ENCODE measurements at places on chromosomes 1 and 21. TPM values are rescaled to one million over a fixed set of nuclear protein-coding genes. Genes with fewer than 3 reads are reported as not detected.

- no peaks in the 10 kb centered on the region for H3K4me1 ChIP-seq
- no peak overlapping the region for H3K27ac ChIP-seq
- H3K4me3 ChIP-seq: no peak overlapping the region
- DNase-seq: peak; percentile 52
- H3K27me3 ChIP-seq: peaks cover 4% of the 10 kb centered on the region
Observed at GRCh38 chr1:11858968-11859871, 475 bp upstream of the NPPB start.

DNA sequence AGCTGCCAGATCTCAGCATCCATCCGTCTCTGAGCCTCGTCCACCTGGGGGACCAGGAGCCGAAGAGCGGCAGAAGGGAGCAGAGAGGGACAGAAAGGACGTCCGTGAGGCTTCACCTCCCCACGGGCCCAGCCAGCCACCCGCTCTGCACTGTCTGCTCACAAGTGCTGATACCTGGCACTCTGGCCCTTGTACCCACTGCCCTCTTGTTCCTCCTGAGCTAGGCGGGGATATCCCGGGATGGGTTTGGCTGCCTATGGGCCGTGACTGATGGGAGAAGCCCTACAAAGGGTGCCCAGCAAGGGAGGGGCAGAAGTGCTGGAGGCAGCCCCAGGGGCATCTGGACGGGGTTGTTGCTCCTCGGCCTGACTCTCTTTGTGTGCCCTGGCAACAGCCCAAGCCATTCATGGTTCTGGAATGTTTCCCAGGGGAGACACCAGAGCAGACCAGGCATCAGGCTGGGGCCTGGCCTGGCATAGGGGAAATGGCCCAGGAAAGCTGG, 57.6 kb downstream of the LDLRAD2 start:
- H3K27ac ChIP-seq: no peak overlapping the region
- no peaks in the 10 kb centered on the region for H3K27me3 ChIP-seq
- H3K4me3 ChIP-seq: no peak overlapping the region
- peaks cover 12% of the 10 kb centered on the region for H3K36me3 ChIP-seq
- DNase-seq: no peak

DNA sequence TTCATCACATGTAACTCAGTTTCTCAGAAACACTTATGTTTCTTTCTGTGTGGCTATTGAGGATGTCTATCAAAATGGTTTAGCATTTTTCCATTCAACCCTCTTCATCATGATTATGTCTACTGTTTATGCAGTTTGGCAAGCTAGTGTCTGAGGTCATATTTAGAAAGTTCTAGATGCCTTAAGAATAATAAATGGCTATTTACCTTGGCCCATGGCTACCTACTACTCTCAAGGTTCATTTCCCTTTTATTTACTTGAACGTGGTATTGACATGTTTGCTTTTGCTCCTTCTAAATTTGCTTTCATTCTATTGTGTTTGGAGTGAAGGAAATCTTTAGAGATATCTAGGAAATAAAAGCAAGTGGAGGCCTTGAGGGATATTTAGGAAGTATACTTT, 193.7 kb upstream of the OLFM3 start:
- H3K4me1 ChIP-seq: no peaks in the 10 kb centered on the region
- H3K27me3 ChIP-seq: no peaks in the 10 kb centered on the region
- DNase-seq: no peak
- H3K36me3 ChIP-seq: no peaks in the 10 kb centered on the region
- no peak overlapping the region for H3K27ac ChIP-seq

GRCh38 chr1:5448486-5448885, 543.7 kb downstream of the NPHP4 start:
- no peak for DNase-seq
- H3K27ac ChIP-seq: no peak overlapping the region
- no peaks in the 10 kb centered on the region for H3K27me3 ChIP-seq

- no peaks in the 10 kb centered on the region for H3K4me1 ChIP-seq
- no peak for DNase-seq
- no peak overlapping the region for H3K4me3 ChIP-seq
Observed at GRCh38 chr1:235998812-235999211, 66.1 kb downstream of the NID1 start.

The GPA33 gene
- total RNA-seq: 0.28 TPM

DNA sequence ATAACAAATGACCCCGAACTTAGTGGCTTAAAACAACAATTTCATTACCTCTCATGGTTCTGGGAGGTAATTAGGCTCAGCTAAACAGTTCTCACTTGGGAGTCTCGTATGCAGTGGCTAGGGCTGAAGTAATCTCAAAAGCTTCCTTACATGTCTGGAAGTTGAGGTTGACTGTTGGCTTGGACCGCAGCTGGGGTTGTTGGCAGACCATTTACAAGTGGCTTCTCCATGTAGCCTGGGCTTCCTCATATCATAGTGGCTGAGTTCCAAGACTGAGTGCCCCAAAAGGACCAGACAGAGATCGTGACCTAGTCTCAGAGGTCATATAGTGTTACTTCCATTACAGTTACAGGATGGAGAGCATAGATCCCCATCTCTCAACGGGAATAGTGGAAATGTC, 2.4 kb upstream of the POGZ start:
- no peaks in the 10 kb centered on the region for H3K27me3 ChIP-seq
- H3K4me3 ChIP-seq: no peak overlapping the region
- H3K4me1 ChIP-seq: peaks cover 8% of the 10 kb centered on the region
- DNase-seq: no peak

The KRTAP7-1 gene
- not detected for total RNA-seq

The CACHD1 gene
- 8.2 TPM for total RNA-seq

DNA sequence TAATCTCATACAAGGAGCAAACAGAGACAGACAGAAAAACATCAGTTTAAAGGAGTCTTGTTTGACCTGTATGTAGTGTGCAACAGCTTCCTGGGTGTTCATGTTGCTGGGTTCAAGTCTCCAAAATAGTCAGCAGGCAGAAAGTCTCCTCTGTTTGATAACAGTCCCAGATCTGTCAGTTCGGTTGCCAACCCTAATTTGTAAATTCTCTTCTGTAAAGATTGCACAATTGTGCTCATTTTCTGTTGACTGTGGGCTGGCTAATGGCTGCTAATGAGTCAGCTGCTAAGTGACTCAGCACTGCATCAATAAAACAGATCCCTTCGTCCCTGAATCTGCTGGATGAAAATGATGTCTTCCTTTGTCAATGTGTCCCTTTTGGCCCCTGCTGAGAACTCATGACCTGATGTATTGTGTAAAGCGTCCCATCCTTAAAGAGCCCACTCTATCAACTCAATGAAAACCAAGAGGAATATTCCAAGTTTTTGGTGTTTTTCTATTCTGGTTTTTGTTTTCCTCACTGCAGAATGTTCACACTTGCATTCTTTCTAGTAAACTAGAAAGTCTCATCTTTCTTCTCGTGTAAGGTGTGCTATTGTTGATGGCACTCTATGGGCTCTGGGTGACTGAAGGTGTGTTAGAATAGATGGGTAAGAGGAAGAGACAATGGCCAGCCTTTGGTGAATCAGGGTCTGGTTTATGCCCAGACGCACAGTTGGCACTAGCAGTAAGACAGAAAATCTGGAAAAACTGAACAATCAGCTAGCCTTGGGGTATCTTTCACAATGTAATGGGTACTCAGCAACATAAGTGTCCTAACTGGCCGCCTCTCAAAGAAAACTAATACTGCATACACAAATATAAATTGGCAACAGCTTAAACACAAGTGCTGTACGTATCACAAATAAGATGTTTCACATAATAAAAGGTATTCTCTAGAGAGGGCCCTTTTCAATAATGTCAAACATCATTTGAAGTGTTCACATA, 75.1 kb upstream of the SIPA1L2 start:
- no peaks in the 10 kb centered on the region for H3K27me3 ChIP-seq
- no peaks in the 10 kb centered on the region for H3K4me1 ChIP-seq
- H3K36me3 ChIP-seq: no peaks in the 10 kb centered on the region
- H3K4me3 ChIP-seq: no peak overlapping the region
- DNase-seq: no peak

DNA sequence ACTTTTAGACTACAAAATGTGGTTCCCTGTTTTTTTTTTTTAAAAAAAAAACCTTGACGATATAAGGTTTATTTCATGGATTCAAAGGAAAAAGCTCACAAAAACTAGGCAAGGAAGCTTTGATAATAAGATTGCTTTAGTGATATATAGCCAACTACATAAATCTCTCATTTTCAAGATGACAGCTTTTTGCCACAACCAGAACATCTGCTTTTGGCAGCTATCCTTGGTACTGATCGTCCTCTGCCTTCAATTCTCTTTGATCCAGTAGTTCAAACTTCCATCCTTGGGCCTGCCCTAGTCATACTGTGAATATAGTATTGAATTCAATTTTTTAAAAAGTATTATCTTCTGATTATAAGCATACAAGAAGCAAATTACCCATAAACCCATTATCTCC, 72.9 kb upstream of the CD53 start:
- H3K27ac ChIP-seq: no peak overlapping the region

DNA sequence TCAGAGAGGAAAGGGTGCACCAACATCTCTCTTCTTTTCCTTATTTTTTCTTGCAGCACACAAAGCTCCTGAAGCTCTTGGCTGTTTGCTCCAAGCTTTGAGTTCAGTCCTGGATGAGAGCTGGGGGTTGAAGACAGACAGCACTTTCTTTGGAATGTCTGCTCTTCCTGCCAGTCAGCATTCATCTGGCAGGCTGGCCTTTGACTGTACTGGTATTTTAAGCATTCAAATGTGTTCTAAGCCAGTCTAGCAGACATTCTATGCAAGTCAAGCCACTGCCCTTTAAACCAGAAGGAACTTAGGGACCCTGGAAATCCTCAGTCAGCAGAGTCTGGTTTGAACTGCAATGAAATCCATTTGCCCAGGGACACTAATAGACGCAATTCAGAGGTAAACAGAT, 45.0 kb downstream of the XCL1 start:
- H3K4me3 ChIP-seq: no peak overlapping the region
- no peaks in the 10 kb centered on the region for H3K36me3 ChIP-seq
- no peak for DNase-seq
- no peaks in the 10 kb centered on the region for H3K27me3 ChIP-seq
- peak overlapping the region; percentile 44 for H3K27ac ChIP-seq

DNA sequence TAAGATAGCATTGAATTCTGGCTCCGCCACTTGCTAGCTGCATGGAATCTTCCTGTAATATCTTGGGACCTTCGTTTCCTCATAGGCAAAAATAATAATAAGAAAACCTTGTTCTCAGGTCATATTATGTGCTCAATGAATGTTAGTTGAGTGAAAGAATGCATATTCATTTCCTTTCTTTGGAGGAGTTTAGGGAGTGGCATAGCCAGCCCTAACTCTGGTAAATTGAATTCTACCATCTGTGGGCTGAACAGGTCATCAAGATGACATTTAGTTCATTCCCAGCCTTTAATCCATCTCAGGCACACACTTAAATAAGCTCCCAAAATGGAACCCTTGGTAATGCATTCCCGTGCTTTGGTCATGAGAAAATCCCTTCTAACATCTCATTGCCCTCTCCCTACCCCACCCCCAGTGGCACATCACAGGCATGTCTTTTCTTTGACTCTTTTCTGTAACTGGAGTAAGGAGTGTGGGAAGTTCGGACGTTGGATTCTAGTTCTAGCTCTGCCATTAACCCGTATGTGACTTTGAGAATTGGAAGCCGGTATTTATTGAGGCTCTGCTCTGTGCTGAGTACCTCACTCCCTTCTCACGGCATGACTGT, 13.2 kb upstream of the MYOG start:
- no peaks in the 10 kb centered on the region for H3K4me1 ChIP-seq
- no peak overlapping the region for H3K4me3 ChIP-seq
- H3K36me3 ChIP-seq: no peaks in the 10 kb centered on the region
- H3K27me3 ChIP-seq: no peaks in the 10 kb centered on the region
- peak overlapping the region; percentile 23 for H3K27ac ChIP-seq

The BCL2L15 gene
- total RNA-seq: 34.3 TPM

- H3K4me1 ChIP-seq: no peaks in the 10 kb centered on the region
- peak overlapping the region; percentile 2 for H3K27ac ChIP-seq
- DNase-seq: no peak
- no peaks in the 10 kb centered on the region for H3K27me3 ChIP-seq
- no peaks in the 10 kb centered on the region for H3K36me3 ChIP-seq
Observed at GRCh38 chr1:214448536-214448935, 102.9 kb downstream of the PTPN14 start.

DNA sequence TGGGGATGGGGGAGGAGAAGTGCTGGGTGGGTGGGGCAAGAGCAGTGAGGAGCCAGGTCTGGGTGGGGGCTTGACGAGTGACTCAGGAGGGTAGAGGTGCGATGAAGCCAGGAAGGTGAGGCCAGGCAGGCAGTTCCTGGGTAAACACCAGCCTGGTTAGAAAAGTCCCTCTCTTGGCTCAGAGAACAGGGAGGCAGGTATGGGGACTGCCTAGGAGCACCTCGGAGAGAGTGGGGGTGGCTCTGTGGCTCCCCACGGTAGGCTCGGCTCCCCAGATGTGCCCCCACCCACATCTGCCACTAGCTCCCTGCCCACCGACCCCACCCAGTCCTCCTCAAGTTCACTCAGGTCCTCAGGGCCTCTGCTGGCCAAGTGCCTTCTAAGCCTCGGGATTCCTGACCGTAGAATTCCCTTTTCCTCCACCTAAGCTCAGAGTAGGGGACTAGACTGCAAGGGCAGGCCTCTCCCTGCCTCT, 1.2 kb downstream of the HSPG2 start:
- H3K27ac ChIP-seq: peak overlapping the region; percentile 84
- DNase-seq: no peak
- H3K27me3 ChIP-seq: no peaks in the 10 kb centered on the region
- H3K4me1 ChIP-seq: peaks cover 23% of the 10 kb centered on the region

DNA sequence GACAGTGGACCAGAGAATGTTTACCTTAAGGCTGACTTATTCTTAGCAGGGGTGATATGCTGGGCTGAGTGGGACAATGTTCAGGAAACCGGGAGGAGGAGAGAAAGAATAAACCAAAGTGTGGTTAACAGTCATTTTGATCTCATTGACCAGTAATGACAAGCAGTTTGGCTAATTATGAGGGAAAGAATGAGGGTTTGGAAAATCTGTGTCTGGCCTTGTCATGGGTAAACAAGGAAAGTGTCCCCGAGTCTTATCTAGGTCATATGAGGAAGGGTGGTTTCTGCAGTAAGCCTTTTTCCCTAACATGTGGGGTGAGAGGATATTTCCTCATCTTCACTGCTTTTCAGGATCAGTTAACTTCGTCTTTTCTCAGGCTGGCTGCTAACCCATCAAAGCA, 155.0 kb downstream of the TPR start:
- H3K27me3 ChIP-seq: no peaks in the 10 kb centered on the region
- no peak overlapping the region for H3K4me3 ChIP-seq
- H3K27ac ChIP-seq: no peak overlapping the region
- H3K36me3 ChIP-seq: no peaks in the 10 kb centered on the region
- DNase-seq: no peak
- H3K4me1 ChIP-seq: no peaks in the 10 kb centered on the region

The FAM20B gene
- 50.2 TPM for total RNA-seq

Measured in kidney (tissue), 22 donors.